ENCODE measurements at places on chromosomes 5 and 9.

DNA sequence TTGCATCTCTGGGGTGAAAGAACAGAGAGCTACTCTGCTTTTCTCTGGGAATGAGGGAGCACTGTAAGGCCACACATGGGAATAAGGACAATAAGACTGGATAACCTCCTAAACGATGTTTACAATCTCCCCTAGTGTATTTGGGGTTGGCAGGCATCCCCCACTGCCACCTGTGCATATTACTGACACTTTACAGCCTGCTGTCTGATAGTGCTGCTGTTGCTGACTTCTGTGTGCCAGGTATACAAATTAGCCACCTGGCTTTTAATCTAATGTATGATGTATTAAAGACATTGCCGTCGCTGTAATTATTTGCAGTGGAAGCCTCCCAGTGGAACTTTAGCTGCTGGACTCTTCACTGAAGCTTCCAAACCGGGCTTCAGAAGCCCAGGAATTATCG lies 4.4 kb upstream of the SHISAL2B start:
- no peak for DNase-seq

DNA sequence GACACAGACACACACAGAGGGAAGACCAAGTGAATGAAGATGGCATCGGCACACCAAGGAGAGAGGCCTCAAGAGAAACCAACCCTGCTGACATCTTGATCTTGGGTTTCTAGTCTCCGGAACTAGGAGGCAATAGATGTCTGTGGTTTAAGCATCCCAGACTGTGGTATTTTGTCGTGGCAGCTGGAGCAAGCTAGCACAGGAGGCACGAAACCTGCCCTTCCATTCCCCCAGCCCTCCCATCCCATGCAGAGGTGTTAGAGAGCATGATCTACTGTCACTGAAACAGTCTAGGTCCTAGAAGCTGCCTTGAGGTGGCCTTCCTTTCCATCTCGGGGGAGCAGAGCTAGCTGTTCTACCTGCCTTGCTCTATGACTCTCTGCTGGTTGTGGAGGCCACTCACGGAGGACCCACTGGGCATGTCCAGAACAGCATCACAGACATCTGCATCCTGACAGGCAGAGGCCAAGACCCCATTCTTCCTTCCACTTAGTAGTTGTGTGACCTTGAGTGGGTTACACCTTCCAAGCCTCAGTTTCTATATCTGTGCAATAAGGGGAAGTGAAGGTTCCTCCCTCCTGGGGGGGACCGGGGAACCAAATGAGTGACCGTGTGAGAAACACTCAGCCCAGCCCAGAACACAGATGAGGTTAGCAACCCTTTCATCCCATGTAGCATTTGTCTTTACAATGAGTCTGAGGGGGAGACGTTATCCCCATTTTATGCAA lies 134.3 kb upstream of the BOD1 start:
- no peak for DNase-seq

GRCh38 chr9:5111696-5112095 lies 73.7 kb downstream of the INSL6 start:
- DNase-seq: no peak

GRCh38 chr5:180557217-180557809 lies 34.0 kb downstream of the SCGB3A1 start:
- no peak for DNase-seq

DNA sequence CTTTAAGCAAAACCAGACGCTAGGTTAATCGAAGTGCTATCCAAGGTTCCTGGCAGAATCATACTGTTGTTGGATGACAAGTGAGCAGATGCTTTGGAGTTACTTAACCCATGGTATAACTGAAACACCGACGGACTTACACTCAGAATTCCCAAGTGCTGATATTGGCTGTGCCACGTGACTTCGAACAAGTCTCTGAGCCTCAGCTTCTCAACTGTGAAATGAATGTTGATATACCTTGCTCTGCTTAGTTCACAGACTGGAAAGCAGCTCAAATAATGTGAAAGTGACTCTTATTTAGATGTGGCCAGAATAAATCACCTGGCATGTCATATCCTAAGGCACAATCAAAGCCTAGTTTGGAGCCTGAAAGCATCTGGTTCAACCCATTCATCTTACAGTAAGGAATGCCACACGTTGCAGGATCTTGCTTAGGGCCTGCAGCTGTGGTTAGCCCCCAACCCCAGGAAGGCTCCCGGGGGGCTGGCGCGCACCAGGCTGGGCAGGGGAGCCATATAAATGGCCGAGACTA lies 759 bp downstream of the GEMIN5 start:
- no peak for DNase-seq

DNA sequence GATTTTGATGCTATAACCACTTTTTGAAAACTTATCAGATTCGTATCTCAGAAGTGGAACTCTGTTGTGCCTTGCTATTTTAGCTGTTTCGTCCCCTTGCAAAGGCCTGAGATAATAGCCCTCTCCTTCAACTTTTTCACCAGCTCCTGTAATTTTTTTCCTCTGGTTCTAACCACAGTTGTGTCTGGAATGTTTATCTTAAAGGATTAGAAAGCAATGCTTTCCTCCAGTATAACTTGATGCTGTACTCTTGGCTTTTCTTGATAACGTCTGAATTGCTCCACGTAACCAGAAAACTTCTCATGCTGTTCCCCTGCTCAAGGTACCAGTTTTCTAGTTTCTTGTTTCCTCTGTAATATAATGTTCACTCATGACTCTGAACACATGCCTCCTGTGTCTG lies 209.4 kb downstream of the DTWD2 start:
- DNase-seq: no peak

Measured in AG04450 (cell line).